CD4-positive, alpha-beta T cell treated with Interleukin-10 for 1 hour (primary cell): ENCODE measurements at places on chromosomes 16 and 17.

GRCh38 chr16:79554912-79555311 lies 45.6 kb downstream of the MAF start:
- no peak for DNase-seq

DNA sequence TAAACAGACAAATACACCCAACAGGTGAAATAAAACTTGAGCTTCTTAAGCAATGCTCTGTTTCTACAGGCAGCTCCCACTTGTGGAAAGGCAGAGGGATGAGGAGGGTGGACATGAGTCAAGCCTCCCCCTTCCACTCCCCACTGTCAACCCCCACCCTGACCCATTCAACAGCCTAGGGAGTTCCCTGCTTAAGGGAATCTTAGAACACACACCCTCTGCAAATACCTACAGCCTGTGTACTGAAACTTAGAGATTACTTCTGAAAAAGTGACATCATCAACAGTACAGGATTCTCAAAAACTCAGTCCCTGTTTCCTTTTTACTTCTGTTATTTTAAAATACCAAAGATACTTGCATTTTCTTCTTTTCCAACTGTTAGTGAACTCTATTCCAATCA lies 345.4 kb downstream of the SOX9 start:
- DNase-seq = no peak

DNA sequence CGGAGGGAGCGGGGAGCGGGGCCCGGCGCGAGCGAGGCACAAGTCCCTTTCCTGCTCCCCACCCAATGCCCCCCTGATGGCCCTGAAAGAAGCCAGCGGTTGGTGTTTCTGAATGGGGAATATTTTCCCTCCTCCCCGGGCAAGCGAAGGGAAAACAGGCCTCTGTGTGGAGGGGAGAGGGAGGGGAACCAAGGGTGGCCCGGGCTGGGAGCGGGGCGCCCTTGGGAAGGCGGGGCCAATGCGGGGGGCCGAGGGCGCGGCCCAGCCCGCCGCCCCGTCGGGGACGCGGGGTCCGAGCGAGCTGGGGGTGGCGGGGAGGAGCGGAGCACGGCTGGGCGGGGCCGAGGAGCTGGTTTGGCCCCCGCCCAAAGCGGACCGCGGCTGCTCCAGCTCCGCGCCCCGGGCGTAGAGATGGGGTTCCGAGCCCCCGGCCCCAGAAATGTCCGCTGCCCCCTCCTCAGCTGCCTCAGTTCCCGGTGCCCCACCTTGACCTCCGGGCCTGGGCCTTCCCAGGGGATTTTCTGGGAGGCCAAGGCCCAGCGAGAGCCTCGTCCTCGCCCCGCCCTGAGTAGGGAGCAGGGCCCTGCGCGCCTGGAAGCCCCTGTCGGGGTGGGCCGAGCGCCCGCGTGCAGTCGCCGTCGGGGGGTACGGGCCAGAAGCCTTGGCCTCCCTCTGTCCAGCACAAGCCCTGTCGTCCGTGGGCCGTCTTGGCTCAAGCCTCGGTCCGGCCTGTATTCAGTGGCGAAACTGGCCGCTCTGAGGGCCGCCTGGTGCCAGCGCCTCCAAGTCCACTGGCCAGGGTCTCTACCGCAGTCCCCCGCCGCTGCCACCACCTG lies 3.9 kb upstream of the HEXIM1 start:
- peak; percentile 24 for DNase-seq

GRCh38 chr16:89446975-89447293 lies 43.4 kb downstream of the ANKRD11 start:
- no peak for DNase-seq

DNA sequence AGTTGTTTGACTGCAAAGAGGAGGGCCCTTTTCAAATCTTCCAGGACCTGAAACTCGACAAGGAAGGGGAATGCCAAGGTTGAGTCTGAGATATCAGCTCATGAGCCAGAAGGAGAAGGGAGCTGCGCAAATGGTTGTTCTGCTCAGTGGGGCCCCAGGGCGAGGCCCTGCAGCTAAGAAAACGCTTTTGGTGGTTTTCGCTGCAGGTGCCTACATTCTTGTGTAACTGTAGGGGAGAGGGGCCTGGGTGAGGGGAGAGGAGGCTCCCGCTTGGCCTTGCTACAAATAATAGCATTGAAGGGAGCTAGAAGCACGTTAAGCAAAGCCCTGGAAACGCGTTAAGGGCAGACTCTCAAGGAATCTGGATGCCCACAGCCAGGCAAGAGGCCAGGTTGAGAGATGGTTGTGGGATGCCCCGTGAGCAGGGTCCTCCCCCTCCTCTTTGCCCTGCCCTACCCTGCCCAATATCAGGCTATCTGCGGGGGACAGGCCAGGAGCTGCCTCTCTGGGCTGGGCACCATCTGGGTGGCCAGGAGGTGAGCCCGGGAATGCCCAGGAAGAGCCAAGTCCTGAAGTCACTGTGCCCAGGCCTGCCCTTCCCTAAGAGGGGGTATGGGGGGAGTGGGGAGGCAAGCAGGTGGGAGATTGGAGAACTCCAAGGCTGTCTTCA lies 21.9 kb downstream of the GPR142 start:
- no peak for DNase-seq

GRCh38 chr17:80425835-80426426 lies 11.0 kb downstream of the ENDOV start:
- DNase-seq = no peak

DNA sequence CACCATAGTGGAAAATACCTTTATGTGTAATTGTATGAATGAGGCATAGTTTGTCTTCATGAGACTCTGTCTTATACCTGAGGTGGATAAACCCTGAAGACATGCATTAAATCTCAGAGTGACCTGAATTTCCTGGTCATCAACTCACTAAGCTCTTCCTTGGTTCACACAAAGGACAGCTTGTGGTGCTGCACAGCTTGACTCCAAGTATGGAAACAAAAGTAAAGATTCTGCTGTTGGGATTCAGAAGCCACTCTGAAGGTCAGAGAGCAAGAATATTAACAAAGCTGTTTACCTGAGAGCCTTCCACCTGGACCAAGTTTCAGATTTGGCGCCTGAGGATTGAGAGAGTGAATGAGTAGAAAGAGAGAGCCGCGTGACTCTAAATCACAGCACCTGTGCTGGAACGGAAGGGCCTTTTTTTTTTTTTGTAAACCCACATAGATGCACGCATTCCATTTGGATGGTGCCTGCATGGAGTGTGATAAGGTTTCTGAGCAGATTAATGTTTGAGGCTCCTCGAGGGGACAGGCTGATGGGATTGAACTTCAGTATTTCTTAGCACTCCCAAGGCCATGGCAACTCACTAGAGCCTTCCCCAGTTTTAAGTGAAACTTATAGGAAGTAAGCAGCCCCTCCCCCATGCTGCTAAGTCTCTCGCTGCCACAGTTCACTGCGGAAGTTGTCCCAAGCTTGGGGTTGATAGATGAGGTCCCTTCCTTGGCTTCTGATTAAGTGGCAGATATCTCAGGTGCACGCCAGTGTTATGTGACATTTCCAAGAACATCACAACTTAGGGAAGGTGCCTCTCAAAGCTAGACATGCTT lies 28.7 kb downstream of the CALB2 start:
- no peak for DNase-seq

DNA sequence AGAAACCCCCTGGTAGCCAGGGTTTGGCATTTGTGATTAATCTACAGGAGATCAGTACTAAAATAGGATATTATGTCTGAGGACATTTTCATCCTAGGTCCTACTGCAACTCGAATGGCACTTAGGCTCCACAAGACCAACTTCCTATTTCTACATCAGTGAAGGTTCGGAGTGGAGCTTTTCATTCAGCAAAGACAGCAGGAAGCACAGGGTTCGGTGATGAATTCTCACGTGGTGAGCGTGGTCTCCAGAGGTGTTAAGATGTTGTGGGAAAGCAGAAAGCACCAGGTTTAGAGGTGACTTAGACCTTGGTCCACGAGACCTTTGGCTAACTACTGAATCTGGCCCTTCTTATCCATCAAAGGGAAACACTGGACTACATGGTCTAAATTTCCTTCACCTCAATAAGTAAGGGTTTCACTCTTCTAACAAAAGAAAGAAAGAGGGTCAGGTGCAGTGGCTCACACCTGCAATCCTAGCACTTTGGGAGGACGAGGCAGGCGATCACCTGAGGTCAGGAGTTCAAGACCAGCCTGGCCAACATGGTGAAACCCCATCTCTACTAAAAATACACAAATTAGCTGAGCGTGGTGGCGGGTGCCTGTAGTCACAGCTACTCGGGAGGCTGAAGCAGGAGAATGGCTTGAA lies 13.9 kb upstream of the HELZ start:
- peak; percentile 53 for DNase-seq

- DNase-seq = no peak
Measured at GRCh38 chr16:84239141-84239769, 557 bp downstream of the KCNG4 start.

- no peak for DNase-seq
Measured at GRCh38 chr16:76303637-76304314, 26.6 kb downstream of the CNTNAP4 start.

DNA sequence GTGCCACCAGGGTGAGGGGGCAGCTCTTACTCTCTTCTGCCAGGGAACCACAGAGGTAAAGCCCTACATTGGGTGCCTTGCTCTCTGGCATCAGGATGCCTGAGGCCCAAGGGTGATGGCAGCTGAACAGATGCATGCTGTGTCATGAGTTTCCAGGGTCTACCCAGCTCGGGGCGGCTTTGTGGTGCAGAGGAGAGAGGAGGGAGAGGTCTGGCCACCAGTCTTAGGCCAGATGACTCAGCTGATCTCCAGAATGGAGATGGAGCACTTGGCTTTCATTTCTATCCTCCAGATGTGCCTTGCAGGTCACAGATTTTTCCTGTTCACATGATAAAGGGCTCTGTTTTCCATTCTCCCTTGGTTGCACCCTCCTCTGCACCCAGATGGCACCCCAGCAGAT lies 23.6 kb upstream of the USP22 start:
- DNase-seq = no peak

GRCh38 chr16:70711211-70712031 lies 25.6 kb upstream of the MTSS2 start:
- no peak for DNase-seq

- DNase-seq = no peak
Measured at GRCh38 chr16:85227946-85228862, 115.9 kb upstream of the CIBAR2 start.

GRCh38 chr16:85202631-85203461 lies 90.6 kb upstream of the CIBAR2 start:
- DNase-seq = no peak

DNA sequence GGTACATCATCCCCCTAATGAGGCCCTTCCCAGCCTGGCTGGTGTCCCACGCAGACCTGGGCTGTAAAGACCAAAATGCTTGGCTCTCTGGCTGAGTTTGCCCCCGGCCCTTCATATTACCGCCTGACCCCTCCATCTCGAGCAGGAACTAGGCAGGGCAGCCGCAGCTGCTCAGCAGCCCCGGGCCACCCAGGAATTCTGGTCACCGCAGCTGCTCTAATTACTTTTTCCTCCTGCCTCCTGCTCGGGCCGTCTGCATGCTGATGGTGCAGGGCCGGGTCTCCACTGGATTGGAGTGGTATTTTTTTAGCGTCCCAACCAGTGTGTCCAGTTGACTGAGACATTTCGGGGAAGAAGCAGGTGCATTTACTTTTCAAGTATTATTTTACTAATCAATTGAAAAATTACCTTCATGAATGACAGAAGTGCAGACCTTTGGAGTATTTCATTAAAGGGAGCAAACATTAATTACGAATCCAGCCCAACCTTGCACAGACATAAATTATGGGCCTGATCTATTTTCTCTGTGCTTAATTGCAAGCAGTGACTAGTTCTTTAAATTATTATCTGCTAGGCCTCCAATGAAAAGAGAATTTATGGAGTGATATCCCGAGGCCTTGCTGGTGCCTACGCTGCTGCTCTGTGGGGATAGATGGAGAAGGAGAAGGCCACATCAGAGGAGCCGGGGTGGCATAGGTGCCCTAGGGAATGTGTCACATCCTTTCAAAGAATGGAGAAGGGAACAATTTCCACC lies 176.2 kb downstream of the CYLD start:
- no peak for DNase-seq

- DNase-seq = no peak
Measured at GRCh38 chr16:47581114-47581513, 120.0 kb downstream of the PHKB start.

DNA sequence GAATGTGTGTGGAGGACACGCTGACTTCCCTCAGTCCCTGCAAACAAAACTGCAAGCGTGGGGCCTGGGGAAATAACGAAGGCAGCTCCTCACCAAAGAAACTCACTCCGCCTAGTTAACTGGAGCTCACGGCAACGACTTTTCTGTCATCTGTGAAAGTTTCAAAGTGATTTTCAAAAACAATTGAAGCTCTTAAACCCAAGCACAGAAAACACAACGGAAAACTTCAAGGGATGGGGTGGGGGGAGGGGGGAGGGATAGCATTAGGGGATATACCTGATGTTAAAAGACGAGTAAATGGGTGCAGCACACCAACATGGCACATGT lies 3.2 kb upstream of the GNG13 start:
- no peak for DNase-seq

- DNase-seq = no peak
Measured at GRCh38 chr17:10276436-10276835, 78.0 kb upstream of the GAS7 start.

DNA sequence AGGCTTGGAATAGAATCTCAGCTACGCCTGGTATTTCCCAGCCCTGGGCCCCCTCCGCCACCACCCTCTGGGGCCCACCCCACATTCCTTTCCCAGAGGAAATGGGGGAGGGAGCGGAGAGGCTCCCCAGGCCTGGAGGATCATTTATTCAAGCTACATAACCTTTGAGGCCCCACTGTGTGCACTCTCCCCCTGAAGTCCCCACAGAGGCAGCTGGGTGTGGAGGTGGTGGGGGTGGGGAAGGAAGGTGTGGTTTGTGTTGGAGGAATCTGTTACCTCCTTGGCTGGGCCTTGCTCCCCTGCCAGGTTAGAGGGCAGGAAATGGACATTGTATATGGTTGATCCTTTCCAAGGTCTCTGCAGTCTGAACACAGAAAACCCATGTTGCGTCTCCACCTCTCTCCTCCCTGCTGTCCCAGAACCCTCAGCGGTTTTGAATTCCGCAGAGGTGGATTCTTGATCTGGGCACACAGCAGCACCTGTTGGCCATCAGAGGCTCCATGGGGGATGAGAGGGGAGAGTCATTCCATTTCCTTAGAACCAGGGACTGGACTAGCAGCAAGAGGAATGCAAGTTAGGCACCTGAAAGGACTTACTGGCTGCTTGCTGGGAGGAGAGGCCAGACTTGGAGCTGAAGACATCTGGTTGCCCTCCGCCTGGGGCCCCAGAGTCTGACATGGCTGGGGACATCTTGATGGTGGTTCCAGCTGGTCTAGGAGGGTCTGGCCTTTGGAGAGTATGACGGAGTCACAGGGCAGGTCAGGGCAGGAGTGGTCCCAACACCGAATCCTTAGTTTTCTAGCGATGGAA lies 23.0 kb downstream of the ARHGAP23 start:
- DNase-seq = no peak

GRCh38 chr17:28598799-28599310 lies at the start of gene SPAG5:
SPAG5 (minus strand) TSS chr17:28599025; CDS start chr17:28598946, 79 bp downstream.
- DNase-seq = peak; percentile 95

GRCh38 chr17:73156166-73156840 lies 8.5 kb upstream of the SSTR2 start:
- peak; percentile 46 for DNase-seq
